Stimulated activated CD4-positive, alpha-beta T cell treated with anti-CD3 and anti-CD28 coated beads, Interleukin-2, amount 100 ng/mL, for 48 hours (primary cell): ENCODE measurements at places on chromosomes 11 and 22.

DNA sequence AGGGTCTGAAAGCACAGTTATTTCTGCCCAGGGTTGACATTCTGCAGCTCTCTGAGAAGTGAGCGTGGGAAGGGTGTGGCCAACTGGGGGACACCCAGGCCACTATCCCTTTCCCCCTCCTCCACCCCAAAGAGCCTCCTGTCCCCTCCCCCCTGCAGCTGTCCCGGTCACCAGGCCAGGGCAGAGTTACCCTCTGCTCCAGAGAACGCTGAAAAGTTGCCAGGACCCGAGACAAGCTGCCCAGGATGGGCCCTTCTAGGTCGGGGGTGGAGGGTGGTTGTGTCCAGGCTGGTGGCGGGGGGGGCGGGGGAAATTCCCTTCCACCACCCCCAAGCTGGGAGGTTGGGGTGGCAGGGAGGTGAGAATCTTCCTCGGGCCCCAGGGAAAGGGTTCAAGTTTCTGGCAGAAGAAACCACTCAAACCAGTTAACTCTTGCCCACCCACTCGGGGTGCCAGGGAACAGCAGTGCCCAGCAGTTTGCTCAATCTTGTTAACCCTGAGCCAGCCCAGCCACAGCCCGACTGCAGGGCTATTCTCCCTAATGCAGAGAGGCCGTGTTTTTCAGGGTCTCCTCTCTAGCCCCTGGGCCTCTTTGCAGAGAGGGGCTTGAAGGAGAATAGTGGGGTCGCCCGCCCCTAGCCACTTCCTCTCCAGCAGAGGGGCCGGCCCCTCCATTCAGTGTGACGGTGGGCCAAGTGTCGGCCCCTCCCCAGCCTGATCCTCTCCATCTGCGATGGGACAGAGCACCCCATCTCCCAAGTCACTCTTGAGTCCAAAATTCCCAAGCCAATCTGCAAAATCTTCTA, 697 bp downstream of the LGALS1 start:
- DNase-seq = no peak

DNA sequence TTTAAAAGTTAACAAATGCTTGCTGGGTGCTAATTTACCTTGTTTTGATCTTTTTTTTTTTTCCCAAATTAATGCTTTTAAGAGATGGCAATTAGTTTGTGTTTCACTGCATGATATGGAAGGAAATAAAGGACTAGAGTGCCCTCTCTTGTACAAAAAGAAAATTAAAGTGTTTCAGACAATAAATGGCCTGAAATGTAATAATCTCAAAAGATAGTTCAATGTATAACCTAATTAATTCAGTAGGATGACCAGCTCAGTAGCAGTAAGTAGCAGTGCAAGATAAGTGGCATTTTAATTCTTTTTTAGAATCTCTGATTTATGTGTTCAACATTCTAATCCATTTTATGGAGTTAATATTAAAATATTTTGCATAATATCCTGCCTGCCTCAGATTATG, 39.9 kb upstream of the MYO18B start:
- no peak for DNase-seq

DNA sequence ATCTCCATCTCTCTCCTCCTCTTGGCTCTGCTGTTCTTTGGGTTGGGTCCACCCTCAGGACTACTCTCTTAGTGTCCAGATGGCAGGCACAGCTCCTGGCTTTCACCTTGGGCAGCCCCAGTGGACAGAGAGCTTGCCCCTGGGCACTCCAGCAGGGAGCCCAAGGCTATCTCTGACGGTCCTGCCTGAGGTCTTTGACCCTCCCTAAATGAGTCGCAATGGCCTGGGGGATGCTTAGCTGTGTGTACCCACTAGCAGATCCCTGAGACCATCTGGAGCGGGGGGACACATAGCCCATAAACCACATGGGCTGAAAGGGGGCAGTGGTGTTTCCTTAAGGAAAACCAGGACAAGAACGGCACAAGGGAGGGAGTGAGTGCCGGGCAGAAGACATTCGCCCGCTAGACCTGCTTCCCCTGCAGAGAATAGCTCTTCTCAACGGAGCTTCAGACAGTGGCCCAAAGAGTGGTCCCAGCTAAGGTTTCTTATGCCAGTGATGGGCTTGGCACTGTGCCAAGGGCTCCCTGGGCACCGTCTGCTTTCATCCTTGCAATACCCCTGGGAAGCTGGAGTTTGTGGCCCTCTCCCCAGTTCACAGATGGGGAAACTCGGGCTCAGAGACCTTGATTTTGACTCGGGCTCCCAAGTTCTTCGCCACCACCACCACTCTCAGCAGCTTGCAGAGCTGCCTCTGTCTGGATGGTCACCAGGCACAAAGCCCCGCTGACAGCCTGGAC, 53.9 kb upstream of the ANO1 start:
- DNase-seq = no peak

DNA sequence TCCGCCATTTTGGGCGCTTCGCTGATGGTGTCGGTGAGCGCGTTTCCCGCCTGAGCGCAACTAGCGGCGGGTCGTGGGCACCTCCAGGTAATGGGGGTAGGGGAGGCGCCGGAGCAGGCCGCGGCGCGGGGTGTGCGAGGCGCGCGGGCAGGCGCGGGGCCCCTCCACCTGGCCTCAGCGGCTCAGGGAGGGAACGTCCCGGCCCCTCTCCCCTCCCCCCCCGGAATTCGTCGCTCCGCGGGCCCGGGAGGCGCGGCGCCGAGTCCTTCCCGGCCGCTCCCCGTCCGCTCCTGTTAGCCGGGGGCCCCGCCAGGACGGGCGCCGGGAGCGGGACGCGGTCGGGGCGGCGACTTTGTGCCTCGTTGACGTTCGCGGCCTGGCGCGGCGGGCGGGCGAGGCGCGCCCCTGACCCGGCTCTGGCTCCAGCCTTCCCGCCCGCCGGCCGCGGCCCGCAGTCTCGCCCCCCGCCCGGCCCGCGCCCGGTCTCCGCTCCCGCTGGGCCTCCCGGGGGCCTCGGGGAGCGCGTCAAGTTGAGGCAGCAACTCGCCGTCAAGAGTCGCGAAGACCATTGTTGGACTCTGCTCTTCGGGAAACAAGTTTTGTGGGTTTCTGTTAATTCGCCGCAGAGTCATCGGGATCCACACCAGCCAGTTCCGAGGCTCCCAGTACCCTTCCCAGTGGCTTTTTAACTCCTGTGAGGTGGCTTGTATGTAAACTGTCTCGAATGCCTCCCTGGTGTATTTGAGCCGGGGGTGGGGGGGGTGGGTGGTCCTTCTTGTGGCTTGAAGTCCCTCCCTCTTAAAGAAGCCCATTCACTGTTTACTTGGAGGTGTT, at the start of gene PPP6R3:
PPP6R3 (plus strand) TSS at position 12 of the 834 bp plus-strand sequence. CDS start 76,913 bp downstream, outside the sequence.
- DNase-seq = no peak
